Right lung (tissue), 10 donors: ENCODE measurements at places on chromosomes 3 and 15. TPM values are rescaled to one million over a fixed set of nuclear protein-coding genes. Genes with fewer than 3 reads are reported as not detected.

Gene ZNF501
- polyA plus RNA-seq = 9.9 TPM

DNA sequence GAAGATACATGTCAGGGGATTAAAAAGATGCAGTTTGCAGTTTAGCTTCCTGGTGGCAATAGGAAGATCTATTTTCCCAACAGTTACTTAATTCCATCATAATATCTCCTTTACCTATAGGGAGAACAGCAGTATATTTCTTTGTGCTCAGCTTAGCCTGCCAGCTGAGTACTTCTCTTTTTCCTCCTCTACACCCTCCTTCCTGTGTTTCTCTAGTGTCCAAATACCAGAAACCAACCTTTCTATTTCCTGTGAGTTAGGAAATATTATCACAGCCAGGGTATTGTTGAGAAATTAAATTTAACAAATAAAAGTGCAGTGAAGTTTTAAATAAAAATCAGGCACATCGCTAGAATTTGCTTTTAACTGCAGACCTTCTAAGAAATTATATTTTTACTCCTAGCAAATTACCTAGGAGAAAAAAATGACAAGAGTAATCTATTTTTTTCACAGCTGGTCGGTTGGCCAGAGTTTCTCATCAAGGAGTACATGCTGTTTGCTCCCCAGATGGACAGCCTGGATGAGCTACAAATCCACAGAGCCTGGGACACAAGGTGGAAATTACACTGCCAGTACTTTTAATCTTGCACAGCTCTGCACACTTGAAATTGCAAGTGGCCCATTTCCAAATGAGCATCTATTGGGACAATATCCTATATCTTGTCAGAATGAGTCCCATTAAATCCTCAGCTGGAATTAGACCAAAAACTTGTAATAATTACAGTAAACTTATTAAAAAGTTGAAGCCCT lies 185.2 kb upstream of the CFAP20DC start:
- no peak for DNase-seq

DNA sequence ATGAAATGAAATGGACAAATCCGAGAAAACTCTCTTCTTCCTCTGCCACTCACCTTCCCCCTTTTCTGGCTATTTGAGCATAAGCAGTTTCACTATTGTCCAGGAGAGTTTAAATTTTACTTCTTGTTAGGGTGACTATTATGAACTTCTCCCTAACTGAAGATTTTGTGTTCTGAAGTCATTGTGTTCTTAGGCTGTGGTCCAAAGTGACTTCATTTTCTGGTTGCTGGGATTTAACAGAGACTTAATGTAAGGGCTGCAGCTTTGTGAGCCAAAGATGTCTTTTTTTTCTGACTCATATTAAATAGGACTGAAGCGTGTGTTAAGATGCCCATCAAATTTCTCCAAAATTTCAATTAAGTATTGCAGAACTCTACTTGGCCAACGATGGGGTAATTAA lies 46.5 kb upstream of the FSTL1 start:
- peak; percentile 42 for DNase-seq

DNA sequence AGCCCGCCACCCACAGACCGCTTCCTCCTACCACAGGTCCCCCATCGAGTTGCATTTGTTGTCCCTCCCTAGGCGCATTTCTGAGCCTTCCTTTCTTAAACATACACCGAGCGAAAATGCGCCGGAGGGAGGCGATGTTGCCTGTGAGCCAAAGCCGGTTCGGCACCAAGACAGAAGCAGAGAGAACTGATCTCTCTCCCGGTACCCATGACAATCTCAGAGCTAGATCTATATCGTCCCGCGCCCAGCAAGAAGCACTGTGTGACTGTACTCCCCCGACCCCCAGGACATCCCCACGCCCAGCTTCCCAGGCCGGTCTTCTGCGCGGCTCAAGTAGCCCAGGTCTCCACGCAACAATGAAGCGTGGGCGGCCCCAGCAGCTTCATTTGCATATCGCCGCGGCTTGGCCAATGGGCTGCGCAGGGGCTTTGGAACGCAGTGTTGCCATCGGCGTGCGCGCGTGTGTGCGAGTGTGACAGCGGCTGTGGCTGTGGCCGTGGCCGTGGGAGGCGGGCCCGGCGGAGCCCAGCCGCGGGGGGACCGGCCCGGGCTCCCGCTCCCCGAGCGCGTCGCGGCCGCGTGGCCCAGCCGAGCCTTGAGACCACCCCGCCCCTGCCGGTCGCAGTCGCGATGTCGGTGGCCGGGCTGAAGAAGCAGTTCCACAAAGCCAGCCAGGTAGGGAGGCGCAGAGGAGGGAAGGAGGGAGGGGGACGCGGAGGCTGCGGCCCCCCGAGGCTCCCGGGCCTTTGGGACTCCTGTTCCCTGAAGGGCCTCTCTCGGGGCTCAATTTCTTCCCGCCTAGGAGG lies at the start of gene SH3GL3:
TSS of gene SH3GL3 (plus strand) at position 438 of the 806 bp plus-strand sequence. CDS start at position 631, 193 bp downstream.
- peak; percentile 77 for DNase-seq

- DNase-seq = peak; percentile 60
Observed at GRCh38 chr15:58038426-58039078, 27.0 kb downstream of the ALDH1A2 start.

DNA sequence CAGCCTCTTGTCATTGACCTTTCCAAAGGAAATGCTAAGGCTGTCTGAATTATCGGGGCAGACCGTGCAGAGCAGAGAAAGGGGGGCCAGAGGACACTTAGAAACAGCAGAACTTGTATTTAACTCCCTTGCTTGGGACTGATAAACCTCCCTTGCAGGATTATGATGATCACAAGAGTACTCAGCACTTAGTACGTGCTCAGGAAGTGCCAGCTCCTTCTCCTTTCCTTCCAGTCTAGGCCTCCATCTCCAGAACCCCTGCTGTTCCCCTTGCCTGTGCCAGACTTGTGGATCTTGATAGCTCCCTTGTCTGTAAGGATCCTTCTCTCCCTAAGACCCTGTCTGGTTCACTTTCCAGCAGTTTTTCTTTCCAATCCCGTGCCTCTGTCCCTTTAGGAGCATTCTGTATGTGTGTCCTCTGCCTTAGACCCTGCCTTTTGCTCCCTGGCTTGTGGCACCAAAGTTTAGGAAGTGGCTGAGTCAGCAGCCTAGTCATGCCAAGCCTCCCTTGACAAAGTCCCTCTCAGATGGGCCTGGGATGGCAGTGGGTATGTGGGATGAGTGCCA lies 747 bp downstream of the SORD start:
- DNase-seq = no peak

- no peak for DNase-seq
Observed at GRCh38 chr3:66376568-66376967, 124.3 kb downstream of the LRIG1 start.

DNA sequence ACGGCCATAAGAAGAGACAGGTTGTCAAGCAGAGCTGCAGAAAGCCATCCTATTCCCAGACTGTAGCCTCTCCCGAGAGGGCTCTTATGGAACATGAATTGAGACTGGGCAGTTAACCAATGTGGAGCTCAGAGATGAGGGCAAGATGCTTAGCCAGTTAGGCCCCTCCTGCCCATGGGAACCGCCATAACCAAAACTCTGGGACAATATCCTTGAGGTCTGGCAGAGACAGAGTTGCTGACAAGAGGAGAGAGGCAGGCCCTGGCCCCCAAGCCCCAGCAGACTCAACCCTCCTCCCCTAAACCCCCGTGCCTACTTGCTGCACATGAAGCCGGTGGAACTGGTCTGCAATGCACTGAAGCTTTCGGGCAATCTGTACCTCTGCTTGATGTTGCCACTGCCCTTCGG lies 4.8 kb downstream of the BMF start:
- no peak for DNase-seq

DNA sequence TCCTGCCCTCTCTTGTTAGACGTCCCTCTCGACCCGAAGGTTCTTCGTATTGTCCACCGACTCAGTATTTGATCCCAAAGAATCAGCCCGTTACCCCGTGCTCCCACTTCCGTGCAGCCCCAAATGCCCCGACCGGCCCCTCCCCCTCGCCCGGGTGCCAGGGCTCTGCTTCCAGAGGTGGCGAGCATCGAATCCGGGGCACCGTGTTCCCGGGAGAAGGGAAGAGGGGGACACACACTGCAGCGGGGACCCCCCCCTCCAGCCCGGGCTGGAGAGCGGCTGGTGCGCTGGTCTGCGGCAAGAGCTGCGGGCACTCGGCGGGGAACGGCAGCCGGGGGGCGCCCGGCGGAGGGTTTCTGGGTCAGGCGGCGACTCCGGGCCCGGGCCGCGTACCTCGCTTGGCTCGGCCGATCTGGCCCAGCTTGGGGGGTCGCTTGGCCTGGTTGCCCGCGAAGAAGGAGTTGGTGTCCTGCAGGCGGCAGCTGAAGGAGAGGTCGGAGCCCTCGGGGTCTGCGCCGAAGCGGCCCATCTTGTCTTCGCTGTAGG lies 556 bp downstream of the CAMK2N2 start:
- no peak for DNase-seq

DNA sequence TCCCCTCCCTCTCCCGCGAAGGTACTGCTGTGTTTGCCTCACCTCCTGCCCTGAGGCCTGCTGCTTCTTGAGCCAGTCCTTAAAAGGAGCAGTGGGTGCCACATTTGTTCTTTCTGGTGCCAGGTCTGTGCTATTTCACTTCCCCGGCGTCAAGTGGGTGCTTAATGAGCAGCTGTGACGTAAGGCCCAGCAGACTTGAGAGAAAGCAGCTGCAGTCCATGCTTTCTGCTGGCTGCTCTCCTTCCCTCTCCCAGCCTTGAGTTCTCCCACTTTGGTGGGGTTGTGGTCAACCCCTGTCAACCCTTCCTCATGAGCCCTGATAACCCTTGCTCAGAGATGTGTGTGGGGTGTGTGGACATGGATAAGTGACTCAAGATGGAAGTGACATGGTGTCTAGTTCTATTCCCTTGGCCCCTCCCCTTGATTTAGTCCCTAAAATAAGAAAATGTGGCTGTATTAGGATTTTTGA lies 6.9 kb downstream of the INAFM2 start:
- peak; percentile 83 for DNase-seq

Gene GOLIM4
- 69.5 TPM for polyA plus RNA-seq

Gene CHST13
- not detected for polyA plus RNA-seq

DNA sequence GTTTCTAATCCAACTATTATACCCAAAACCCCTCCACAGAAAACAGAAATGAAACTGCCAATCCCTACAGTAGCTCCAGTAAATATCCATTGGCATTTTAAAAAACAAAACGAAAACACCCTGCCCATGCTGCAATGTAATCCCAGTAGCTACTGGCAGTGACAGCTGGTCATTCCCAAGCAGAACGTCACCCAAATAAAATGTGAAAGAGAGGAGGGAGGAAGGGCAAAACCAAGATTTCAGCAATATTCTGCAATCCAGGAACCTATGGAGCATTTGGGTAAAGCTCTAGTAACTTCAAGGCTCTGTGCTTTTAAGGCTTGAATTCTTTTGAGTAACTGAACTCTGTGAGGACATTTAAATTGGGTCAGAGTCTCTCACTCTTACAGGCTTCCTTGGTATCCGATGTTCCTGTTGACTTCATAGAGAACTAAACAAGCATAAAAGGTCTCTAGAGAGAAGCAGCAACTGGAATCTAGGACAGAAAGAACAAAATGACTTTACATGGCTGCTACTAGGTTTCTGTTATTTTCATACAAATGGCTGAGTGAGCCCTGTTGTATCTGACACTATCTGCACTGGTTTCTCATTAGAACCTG lies 136.2 kb downstream of the TNIK start:
- no peak for DNase-seq

Gene SPINK8
- polyA plus RNA-seq = not detected

Gene SLC22A13
- polyA plus RNA-seq = 0.07 TPM

- DNase-seq = no peak
Observed at GRCh38 chr3:49673121-49673714, 933 bp upstream of the APEH start.

- no peak for DNase-seq
Observed at GRCh38 chr3:69715204-69715603, 24.1 kb upstream of the MITF start.

Gene P3H2
- polyA plus RNA-seq = 41.1 TPM

DNA sequence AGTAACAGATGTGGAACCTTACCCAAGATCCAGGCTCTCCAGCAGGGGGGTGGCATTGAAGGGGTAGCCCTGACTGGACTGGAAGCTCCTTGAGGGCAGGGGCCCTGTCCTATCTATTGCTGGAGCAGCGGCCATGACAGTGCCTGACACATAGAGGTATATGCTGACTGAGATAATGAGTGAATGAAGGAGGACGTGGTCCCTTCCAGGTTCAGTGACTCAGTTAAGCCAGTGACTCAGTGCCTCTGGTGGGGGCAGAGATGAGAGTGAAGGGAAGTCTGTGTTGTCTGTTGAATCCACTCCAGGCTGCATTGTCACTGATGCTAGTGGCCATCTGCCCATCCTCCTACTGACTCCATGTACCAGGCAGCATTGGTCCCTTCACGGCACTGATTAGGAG lies 13.0 kb upstream of the CTXND1 start:
- DNase-seq = no peak

Gene SEMA3G
- polyA plus RNA-seq = 4.3 TPM

DNA sequence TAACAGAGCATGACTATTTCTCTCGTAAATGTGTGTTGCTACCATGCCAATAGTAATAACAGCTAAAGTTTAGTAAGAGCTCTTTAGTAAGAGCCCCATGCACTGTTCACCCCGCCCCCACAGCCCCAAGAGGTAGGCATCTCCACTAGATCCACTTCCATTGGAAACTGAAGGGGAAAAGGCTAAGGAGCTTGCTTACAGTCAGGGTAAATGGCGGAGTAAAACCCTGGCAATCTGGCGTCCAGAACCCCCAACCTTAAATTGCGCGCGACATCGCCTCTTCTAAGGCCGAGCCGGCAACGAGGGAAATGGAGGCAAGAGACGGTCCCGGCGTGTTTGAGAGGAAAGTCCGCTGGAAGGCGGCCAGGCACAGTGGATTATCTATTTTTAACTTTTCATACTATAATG lies 654 bp upstream of the C3orf38 start:
- DNase-seq = no peak

DNA sequence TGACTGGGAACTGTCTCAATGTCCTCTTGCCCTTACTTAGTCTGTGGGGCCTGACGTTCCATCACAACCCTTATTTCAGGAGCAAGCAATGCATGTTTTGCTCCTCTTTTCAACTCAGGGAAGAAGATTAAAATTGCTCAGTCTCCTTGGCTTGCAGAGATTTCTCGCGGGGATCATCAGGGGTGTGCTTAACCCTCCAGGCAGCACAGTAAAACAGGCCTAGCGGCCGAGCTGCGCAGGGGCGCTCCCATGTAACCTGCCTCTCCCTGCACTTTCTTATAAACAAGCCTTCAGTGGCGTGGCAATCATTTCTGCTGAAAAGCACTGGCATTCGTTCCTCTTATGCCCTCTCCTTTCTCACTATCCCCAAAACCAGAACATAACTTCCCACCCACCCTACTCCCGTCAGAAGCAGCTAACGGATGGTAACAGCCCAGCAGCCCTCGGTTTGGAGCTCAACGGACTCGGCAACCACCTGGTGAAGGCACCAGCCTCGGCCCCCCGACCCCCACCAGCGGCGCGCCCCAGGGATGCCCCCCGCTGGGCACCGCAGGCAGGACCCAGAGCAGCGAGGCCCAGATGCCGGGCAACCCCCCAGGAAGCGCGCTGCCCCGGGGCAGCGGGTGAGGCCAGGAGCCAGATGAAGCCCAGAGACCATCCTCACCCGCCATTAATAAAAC lies 1.1 kb downstream of the MCF2L2 start:
- DNase-seq = no peak

- DNase-seq = no peak
Observed at GRCh38 chr15:69000725-69001503, 13.6 kb upstream of the NOX5 start.

DNA sequence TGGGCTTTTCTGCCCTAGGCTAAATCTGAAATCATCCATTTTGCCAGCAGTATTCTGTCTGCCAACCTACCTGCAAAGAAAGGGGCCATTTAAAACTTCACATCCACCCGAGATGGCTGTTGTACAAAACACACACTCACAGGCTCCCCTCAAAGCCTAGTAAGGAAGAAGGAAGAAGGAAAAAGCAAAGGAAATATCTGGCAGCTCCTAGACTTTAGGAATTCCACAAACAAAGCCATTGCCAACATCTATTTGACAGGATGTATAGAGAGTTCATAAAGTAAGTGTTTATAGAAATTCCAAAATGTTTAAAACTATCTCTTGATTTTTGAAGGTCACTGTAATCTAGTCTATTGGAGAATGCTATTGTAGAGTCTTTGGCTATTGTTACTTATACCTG lies 91.9 kb upstream of the THBS1 start:
- DNase-seq = no peak
